ENCODE measurements at places on chromosomes 7 and 10.
A peak's percentile ranks its signal among the peaks of the same experiment; 100 is the strongest.

- DNase-seq: no peak
Measured at GRCh38 chr10:31590023-31590800, 271.2 kb downstream of the ZEB1 start.

GRCh38 chr7:115110523-115110922, 188.6 kb downstream of the MDFIC start:
- DNase-seq: no peak

DNA sequence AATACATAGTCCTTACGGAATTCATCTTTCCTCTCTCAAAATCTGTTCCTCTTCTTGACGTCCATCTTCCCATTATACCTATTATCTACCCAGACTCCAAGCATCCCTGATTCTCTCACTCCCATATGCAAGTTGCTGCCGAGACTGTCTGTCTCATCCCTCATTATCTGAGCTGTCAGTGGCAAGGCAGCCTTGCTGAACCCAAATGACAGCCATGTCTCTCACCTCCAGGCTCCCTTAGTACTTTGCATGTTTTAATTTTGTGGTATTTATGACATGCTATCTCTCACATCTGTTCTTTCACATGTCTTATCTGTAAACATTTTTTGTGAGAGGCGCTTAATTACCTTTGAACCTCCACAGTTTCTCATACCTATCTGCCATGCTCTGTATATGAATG, 54.4 kb upstream of the IFRD1 start:
- DNase-seq: no peak

GRCh38 chr7:150330211-150330885, 7.0 kb upstream of the ACTR3C start:
- DNase-seq: no peak

GRCh38 chr10:114491933-114492332, 87.6 kb upstream of the AFAP1L2 start:
- no peak for DNase-seq

DNA sequence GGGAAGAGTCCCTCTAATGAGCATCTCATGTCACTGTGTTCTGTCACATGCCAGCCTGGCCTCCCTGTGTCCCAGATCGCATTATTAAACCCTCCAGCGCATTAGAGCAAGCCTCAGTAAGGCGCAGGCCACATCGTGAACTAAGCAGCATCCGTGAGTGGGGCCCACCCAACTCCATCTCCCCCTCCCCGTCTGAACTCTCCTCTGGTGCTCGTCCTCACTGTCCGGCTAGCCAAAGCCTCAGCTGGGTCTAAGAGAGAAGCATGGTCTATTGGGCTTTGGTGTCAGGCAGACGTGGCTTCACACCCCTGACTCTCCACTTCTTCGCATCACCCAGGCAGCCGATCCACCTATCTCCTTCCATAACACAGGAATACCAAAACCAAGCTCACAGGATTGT, 164.7 kb upstream of the LANCL2 start:
- no peak for DNase-seq

DNA sequence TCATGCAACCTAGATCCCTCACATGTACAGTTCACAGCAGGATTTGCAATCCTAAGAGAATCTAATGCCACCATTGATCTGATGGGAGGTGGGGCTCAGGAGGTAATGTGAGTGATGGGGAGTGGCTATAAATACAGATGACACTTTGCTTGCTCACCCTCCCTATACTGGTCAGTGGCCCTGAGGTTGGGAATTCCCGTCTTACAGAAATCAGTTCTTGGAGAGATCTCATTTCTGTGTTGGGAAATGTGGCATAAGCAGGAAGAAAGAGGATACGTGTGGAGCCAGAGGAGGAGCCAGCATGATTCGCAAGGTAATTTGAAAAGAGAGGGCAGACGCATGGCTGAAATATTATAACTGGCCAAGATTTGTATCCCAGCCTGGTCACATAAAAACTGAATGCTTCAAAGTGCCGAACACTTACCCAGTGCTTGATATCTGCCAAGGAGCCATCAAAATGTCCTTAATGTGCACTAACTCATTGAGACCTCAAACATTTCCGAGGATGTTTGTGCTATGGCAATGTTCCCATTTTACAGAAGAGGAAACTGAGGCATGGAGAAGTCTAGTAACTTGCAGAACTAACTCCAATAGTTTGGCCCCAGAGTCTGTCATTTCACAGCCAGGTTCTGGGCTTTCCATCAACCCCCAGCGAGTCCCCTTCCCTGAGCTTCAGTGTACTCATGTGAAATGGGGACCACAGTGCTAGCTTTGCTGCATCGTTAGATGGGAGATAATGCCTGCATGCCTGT, 5.5 kb upstream of the IKZF1 start:
- no peak for DNase-seq

GRCh38 chr10:51082857-51083256, 8.6 kb downstream of the PRKG1 start:
- no peak for DNase-seq

DNA sequence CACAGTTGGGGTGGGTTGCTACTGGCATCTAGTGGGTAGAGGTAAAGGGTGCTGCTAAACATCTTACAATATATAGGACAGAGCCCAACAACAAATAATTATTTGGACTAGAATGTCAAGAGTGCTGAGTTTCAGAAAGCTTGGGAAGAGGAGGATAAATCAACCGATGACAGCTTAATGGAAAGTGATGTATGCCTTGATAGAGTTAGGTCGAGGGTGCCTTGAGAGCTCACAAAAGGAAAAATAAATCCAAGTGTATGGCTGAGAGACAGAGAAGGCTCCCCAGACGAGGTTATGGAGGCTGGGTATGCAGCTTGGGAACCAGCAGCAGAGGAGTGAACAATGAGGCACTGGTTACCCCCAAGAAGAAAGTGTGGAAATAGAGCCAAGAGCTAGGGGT, 211.1 kb downstream of the HDAC9 start:
- no peak for DNase-seq

DNA sequence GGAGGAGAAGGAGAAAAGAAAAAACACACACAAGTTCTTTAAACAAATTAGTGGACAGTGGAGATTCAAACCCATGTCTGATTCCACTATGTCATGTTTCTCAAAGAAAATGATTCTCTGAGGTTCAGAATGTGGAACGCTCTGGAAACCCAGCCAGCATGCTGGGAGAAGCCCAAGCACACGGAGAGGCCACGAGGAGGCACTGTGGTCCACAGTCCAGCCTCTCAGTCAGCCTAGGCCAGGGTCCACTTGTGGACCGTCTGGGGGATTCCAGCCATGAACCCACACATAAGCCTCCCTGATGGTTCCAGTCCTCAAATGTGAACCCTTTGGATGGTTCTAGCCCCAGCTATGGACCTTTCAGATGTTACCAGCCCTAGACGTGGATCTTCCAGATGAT, 73.4 kb downstream of the CAV1 start:
- no peak for DNase-seq

- DNase-seq: no peak
Measured at GRCh38 chr7:155277385-155277994, 20.2 kb upstream of the INSIG1 start.

- peak; percentile 35 for DNase-seq
Measured at GRCh38 chr10:43027331-43027955, 49.4 kb upstream of the RET start.

- DNase-seq: no peak
Measured at GRCh38 chr10:11794566-11794965, 28.6 kb upstream of the PROSER2 start.

- DNase-seq: no peak
Measured at GRCh38 chr7:132568962-132569361, 7.3 kb downstream of the PLXNA4 start.

- no peak for DNase-seq
Measured at GRCh38 chr7:15684871-15685270, 1.6 kb downstream of the MEOX2 start.

DNA sequence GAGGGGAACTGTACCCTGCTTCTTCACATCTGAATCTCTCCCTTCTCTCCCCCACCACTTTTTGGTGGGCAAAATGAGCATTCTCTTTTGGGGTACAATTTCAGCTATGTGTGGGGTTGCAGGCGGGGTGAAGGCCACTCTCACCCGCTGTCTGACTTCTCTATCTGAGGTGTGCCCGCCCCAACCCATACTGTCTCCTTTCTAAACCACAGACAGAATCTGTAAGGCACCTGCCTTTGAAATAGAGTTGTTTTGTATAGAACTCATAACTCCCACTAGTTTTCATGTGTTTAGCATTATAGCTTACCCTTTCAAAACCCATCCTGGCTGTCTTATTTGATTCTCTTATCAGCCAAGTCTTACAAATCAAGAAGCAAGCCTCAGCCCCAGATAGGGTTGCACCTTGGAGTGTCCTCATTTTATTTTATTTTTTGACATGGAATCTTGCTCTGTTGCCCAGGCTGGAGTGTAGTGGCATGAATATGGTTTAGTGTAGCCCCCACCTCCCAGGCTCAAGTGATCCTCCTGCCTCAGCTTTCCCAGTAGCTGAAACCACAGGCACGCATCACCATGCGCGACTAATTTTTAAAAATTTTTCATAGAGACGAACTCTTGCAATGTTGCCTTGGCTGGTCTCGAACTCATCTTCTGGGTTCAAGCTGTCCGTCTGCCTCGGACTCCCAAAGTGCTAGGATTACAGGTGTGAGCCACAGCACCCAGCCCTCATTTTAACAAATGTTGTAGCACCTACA, 11.9 kb downstream of the TSPAN14 start:
- DNase-seq: no peak

GRCh38 chr7:88268858-88269257, 37.8 kb downstream of the STEAP4 start:
- no peak for DNase-seq

DNA sequence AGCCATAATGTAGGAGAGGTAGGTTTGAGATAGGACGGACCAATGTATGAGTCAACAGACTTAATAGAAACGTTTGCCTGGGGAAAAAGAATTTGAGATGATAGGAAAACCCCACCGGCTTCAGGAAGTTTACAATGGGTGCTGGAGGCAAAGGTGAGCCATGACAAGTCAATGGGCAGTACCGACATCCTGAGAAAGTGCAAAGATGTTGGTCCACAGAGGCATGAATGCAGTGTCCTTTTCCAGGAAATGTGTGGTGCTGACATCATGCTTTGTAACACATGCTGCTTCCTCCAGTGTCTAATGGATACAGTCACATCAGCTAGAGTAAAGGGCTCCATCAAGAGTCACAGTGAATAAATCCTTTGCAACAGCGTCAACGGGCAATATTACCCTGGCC, 533.6 kb downstream of the INHBA start:
- no peak for DNase-seq

GRCh38 chr7:24713039-24713793, 44.0 kb downstream of the GSDME start:
- no peak for DNase-seq

DNA sequence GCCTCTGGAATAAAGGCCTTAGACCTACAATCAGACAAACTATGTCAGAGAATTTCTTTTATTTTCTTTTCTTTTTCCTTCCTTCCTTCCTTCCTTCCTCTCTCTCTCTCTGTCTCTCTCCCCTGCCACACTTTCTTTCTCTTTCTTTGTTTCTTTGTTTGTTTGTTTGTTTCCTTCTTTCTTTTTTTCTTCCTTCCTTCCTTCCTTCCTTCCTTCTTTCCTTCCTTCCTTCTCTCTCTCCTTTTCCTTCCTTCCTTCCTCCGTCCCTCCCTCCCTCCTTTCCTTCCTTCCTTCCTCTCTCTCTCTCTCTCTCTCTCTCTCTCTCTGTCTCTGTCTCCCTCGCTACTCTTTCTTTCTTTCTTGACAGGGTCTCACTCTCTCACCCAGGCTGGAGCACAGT, 242.6 kb downstream of the GATA3 start:
- DNase-seq: no peak

DNA sequence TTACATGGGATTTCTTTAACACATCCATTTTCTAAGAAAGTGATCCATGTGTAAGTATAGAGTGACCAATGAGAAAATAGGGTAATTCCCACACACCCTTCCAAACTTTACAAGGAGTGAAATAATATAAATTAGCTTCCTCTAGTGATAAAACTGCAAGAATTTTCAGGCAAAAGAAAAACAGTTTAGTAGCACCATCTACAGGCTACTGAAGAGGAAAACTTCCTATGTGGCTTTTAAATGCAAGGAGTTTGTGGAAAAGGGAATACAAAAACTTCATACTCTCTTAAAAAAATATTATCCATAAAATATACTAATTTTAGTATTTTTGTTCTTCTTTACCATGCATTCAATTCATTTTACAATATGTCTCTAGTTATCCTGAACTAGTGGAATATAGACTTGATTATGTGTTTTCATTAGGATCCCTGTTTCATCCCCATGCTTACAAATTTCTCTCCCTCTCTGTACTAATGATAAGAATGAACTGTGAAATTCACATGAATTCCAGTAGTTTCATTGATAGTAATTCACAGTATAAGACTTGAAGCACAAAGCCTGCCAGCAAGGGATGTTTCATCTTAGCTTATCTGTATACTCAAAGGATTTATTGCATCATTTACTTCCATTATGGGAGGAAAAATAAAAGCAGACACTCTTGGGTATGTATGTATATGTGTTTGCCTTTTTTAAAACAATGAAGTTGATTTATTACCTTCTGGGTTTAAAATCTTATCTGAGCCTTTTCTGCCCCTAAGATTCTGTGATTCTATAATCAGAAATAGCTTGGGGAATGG, 442.9 kb downstream of the AUTS2 start:
- no peak for DNase-seq

GRCh38 chr10:36148207-36148606, 506.1 kb upstream of the FZD8 start:
- DNase-seq: no peak

DNA sequence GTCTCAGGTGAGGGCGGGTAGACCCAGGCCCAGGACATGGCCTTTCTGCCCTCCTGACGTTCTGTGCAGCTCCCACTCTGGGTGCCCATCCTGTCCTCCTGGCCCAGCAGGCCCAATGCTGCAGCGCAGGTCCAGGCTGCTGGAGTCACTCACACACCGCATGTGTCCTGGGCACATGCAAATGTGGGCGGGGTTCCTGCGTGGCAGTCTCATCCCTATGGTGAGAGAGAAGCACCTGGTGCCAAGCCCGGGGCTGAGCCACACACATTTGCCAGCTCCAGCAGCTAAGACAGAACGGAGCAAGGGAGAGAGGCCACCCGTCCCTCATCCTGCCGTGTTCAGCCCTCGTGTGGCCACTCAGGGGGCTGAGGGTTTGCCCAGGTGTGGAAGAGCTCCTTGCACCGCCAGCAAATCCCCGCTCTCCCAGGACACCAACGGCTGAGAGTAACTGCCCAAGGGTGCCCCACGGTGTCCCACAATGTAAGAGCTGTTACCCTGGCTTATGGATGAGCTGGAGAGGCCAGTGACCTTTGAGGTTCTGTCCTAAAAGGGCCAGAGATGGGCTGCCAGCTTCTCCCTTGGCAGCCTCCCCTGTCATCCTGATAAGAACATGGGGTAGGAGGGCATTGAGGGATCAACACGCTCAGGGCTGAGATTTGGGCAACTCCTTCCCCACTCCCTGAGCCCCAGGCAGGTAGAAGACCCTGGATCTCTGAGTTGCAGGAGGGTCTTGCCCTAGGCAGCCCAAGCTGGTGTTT, 4.4 kb downstream of the FUOM start:
- no peak for DNase-seq
